Stimulated activated CD4-positive, alpha-beta T cell treated with anti-CD3 and anti-CD28 coated beads, Interleukin-15, amount 100 ng/mL, for 48 hours (primary cell): ENCODE measurements at places on chromosomes 6 and 20.

DNA sequence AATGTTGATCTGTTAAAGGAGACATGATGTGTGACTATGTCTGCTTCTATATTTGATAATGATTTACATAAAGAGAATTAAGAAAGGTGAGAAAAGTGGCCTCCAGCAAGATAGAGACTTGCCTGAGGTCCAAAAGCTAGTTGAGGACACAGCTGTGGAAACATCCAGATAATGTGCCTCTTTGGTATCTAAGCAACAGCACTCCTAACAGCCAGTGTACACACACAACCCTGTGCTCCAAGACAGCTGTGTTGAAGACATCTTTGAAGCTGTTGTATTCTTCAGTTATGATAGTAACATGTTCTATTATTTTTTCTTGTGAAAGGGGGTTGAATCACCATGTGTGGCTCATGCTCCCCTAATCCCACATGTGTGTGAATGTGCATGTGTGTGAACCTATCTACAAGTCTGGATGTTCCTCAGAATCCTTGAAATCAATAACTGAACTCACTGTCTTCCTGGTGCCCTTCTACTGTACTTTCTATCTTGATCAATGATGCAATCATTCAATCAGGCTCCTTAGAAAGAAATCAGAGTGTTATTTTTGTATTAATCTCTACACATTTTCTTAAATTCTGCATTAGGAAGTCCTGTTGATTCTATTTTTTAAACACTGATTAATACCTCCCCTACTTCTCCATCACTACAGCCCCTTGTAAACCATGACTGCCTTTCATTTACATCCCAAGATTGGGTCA lies 116.7 kb upstream of the SSTR4 start:
- DNase-seq, result no peak

GRCh38 chr6:113630738-113631535 lies 226.2 kb upstream of the MARCKS start:
- no peak for DNase-seq

- DNase-seq, result no peak
Observed at GRCh38 chr6:129183187-129183591, 300.3 kb downstream of the LAMA2 start.

GRCh38 chr20:21149344-21149743 lies 23.5 kb downstream of the KIZ start:
- DNase-seq, result no peak
